ENCODE measurements at places on chromosomes 3 and 15.
A peak's percentile ranks its signal among the peaks of the same experiment; 100 is the strongest.

DNA sequence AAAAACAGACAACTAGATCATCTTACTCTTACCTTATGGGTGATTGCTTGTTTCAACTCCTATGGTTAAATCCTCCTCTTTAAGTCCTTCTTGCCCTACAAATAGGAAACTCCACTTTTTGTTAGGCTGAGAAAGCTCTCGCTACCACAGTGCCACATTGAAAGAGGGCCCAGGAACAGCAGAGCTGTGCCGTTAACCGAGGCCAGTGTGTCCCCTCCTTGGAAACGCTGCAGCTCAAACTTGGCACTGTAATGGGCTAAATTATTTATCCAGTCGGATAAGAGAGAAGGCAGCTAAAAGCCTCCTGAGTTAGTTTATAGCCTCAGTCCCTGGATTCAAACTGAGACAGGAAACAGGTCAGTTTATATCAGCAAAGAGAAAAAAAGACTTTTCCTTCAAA is 46.1 kb downstream of the KBTBD12 start:
- no peak for DNase-seq

GRCh38 chr3:150370999-150371398 is 37.1 kb upstream of the TSC22D2 start:
- DNase-seq: no peak

GRCh38 chr15:100116416-100117190 is 225.2 kb downstream of the ADAMTS17 start:
- no peak for DNase-seq

GRCh38 chr3:16388850-16389441 is 123.9 kb downstream of the OXNAD1 start:
- DNase-seq: peak; percentile 72

DNA sequence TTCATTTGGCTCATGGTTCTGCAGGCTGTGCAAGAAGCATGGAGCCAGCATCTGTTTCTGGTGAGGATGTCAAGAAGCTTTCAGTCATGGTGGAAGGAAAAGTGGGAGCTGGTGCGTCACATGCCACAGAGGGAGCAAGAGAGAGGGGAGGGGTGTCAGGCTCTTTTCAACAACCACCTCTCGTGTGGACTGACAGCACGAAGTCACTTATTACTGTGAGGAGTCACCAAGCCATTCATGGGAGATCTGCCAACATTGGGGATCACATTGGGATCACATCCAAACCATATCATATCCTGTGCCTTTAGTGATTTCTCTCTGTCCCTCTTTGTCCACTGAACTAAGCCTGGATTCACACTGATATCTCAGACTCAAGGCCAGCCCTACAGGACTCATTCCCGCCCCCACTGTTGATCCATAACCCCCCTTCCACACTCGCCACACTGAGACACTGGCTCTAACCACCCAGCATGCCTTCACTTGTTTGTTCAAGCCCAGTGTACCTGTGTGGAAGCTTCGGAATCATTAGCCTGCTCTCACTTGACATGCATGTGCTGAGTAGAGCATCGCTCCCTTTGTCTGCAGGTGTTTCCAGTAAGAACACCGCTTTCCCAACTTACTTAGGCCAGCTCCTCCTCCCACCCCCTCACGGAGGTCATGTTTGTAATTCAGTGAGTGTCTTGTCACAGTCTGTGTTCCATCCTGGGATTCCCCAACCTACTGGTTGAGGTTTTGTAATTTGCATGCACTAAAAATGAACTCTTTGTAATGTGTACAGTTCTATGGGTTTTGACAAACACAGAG is 132.2 kb downstream of the KLF13 start:
- no peak for DNase-seq

DNA sequence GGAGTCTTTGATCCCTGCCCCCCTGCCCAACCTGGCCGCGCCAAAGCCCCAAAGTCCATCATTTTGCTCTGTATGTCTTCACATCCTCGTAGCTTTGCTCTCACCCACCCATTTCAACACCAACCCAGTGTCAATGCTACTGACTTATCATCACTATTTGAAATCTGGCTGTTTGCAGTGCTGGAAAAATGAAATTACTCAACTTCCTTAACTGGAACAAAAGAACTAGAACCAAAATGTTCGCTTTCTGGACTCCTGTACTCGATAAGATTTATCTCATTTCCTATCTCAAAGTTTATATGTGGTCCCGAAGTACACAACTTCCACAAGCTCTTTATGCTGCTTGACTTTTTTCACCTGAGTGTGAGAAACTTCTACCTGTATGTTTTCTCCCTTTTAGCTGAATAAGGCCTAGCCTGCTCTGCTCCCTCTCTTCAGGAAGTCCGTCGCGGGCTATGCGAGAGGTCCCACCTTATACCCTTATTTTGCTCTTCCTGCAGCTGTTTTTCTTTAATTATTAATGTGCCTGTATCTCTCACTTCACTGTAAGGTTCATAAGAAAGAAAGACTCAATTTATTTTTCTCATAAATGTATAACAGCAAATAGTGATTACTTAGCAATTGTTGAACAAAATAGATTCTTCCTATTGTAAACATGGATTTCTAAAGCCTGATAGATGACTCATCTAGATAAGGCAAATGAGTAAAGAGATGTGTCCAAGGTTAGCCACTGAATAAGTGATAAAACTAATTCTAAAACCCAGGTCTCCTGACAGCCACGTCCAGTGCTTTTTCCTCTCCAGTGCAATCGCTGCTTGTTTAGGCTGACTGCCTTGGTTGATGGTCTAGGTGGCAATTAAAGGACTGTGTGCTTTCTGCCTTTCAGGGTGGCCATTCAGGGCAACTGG is 464.1 kb upstream of the TPRG1 start:
- no peak for DNase-seq

DNA sequence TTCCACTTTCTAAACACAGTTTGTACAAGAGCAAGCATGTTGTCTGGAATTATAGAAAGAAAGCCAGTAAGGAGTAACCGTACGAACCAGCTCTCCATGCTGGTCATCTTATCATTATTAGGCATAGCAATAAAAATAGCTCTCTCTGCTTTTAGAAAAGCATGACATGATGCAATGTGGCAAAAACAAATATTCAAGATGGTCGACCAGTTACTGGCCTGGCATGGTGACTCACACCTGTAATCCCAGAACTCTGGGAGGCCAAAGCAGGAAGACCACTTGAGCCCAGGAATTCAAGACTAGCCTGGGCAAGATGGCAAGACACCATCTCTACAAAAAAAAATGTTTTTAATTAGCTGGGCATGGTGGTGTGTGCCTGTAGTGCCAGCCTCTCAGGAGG is 2.6 kb upstream of the MAP4 start:
- peak; percentile 43 for DNase-seq

DNA sequence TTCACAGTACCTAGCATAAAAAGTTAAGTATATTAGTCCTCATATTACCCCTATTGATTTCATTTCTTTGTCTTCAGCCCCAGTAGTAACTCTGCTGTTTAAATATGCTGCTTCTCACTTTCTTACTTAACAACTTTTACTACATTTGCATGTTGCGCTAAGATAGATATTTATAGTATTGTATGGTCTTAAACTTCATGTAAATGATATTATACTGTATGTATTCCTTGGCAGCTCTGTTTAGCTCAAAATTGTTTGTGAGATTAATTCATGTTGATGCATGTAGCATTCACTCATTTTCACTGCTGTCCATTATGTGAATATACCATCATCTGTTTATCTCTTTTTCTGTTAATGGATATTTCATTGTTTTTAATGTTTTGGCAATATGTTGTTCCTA is 64.4 kb downstream of the PPM1L start:
- no peak for DNase-seq

- no peak for DNase-seq
These were observed 248.5 kb downstream of the PTPRG start for GRCh38 chr3:61809879-61810278.

- DNase-seq: no peak
These were observed 113.0 kb upstream of the ETV5 start for GRCh38 chr3:186221760-186222378.

GRCh38 chr15:29139540-29140459 is 129.8 kb downstream of the NSMCE3 start:
- DNase-seq: no peak

- no peak for DNase-seq
These were observed 13.8 kb upstream of the TRIM42 start for GRCh38 chr3:140664111-140664510.

GRCh38 chr3:40366203-40367162 is 20.5 kb upstream of the ENTPD3 start:
- DNase-seq: no peak

DNA sequence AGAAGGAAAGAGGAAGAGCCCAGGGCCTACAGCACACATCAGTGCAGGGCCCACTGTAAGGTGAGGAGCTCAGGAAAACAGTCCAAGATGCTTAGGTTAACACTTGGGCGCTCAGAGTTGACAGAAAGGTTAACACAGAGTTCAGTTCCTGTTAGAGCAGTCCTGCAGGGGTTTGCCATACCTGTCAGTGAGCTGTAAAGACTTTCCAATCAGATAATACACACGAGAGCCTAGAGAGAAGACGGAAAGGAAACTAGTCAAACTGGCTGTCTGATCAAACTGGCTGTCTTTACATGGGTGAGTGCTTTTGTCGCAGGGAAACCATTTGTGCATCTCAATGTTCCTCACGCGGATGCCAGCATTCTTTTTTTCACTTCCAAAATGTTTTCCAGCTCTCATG is 61.4 kb upstream of the ARHGEF26 start:
- no peak for DNase-seq

DNA sequence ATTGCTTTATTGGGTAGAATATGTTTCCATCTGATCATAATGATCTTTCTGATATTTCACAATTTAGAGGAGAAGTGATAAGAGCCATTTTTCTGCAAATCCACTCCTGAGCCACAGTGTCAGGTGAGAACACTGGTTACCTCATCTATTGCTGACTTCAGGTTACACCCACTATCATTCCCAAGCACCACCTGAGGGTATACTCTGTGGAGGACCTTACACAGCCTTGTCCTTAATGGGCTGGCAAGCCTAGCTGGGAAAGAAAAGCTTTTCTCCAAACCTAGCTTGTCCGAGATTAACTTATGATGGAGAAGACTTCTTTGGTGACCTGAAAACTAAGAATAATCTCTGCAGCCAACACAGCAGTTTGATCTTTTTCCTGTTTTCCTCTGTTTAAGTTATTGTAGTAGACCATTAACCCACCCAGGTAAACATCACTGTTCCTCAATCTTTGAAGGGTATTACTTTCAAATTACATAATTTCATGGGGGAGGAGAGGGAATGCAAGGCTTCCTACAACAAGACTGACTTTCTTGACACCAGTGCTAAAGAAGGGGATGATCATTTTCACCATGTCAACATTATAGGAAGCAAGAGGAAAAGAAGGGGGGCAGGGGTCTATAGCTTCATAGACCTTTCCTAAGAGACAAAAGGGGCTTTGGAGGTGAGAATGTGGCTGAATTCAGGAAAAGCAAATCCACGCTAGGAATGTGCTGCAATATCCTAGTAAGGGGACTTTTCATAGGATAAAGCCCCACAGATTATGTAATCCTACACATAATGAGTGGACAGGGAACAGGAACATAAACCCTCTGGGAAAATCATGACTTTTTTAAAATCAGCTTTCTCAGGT is 1.7 kb downstream of the NCEH1 start:
- no peak for DNase-seq

DNA sequence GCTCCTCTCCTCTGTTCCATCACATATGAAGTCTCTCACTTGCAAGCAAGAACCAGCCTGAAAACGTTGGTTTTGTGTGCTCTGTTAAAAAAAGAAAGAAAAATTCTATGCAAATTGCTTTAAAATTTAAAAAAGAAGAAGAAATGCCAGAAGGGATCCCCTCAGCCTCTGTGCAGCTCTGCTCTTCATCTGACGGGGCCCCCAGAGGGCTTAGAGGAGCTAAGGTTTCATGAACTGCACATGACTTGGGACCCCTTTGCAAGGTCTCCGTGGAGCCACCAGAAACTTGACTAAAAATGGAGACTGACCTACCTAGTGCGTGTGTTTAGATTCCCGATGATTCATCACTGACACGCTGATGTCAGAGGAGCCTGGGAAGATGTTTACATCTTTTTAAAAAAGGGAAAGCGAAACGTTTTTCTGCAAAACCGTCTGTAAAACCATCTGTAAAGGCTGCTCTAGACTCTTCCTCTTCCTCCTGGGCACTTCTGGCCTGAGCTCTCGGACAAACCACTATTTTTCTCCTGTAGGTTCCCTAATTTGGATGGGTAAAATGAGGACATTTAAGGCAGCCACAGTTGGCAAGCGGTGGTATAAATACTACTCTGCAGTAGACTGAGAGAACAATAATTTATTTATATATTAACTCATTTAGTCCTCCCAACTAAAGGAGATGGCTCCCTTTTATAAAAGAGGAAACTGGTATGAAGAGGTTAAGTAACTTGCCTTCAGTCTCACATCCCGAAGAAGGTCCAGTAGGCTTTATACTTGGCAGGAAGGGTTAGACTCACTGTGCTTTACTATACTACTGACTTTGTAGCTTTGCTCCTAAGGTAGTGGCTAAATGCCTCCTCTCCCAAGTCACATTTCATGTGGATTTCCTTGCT is 67.2 kb upstream of the POLG start:
- peak; percentile 9 for DNase-seq

Data from BJ (cell line).